ENCODE measurements at places on chromosomes 11 and 22.

GRCh38 chr11:119716582-119717498 lies 12.2 kb downstream of the NECTIN1 start:
- no peak for DNase-seq

- DNase-seq = no peak
Measured at GRCh38 chr11:96748639-96749370, 359.0 kb downstream of the JRKL start.

- DNase-seq = no peak
Measured at GRCh38 chr11:34315394-34315793, 42.4 kb downstream of the ABTB2 start.

DNA sequence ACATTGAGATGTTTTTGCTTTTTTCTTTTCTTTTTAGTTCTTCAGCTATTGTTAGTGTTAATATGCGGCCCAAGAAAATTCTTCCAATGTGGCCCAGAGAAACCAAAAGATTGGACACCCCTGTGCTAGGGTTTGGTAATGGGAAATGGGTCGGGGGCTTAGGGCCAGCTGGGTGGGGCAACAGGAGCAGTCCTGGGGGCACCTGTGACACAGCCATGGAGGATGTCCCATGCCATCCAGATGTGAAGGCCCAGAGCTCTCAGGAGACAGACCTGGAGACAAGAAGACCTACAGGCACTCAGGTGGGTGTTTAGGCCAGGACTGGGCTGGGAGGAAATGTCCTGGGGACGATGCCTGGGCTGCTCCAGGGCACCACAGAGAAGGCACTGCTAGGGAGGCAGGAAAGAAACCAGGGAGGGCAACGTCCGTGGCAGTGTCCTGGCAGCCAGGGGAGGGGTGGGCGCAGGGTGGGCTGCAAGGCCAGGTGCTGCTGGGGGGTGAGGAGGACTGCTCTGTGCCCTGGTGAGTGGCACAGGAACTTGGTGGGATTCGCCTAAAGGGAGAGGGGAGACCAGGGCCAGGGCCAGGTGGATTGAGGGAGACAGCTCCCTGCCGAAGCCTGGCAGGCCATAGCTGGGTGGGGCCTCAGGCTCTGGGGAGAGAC lies 21.4 kb downstream of the RELT start:
- no peak for DNase-seq

DNA sequence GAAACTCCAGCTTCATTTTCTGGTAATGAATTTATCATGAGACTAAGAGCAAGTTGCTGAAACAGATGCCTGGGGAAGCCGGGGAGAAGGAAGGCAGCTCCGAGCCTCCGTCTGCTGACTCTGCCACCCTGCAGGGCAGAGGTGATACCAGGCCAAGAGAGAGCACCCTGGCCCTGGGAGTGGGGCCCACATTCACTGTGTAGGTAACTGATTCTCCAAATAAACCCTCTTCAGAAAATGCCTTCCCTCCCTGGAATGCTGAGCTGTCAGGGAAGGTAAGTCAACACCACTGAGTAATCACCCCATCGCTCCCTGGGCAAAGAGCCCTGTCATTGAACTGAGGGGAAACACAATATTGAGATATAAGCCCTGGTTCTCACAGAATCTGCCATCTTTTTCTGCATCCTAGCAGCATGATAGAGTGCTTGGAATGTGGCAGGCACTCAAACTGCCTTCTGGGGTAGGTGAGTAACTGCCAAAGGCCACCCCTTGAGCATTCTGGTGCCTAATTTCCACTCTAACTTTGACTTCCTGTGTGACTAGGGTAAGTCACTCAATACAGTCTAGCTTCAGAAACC lies 147.6 kb downstream of the SPATA19 start:
- no peak for DNase-seq

DNA sequence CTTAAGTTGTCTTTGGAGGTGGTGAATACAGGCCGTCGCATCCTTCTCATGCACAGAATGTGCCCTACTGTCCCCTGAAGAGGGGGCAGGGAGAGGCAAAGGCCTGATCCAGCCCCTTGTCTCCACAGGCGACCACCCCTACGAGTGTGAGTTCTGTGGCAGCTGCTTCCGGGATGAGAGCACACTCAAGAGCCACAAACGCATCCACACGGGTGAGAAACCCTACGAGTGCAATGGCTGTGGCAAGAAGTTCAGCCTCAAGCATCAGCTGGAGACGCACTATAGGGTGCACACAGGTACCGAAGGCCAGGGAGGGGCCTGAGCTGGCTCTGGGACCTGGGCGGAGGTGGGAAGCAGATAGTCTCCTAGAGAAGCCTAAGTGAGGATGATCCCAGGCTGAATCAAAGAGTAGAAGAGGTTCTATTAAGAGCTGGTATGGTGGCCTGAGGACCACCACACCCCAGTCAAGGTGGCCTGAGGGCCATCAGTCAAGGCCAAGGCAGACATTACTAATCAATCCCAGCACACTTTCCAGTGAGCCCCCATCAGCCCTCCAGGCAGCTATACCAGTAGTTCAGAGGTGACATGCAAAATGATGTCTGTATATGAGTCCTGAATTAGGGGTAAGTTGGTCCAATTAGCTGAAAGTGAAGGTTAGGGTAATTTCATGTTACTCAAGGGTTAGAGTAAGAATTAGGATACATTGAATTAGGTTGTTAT lies 49.0 kb upstream of the NNMT start:
- DNase-seq = no peak

DNA sequence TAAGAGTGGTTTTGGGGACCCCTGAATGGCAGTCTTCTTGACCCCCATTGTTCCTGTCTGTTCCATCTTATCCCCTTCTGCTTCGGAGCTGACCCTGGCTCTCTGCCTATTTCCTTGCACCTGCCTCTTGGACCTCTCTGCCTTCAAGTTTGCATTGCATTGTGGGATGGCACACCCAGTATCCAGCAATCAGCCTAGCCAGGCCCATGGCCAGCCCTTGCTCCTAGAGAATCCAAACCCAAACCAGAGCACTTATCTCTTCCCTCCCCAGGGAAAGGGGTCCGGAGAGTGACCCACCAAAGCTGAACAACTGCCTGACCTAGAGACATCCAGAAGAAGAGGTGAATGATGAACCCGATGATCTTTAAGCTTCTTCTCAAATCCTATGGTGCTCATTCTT lies 607.3 kb upstream of the CADM1 start:
- no peak for DNase-seq

DNA sequence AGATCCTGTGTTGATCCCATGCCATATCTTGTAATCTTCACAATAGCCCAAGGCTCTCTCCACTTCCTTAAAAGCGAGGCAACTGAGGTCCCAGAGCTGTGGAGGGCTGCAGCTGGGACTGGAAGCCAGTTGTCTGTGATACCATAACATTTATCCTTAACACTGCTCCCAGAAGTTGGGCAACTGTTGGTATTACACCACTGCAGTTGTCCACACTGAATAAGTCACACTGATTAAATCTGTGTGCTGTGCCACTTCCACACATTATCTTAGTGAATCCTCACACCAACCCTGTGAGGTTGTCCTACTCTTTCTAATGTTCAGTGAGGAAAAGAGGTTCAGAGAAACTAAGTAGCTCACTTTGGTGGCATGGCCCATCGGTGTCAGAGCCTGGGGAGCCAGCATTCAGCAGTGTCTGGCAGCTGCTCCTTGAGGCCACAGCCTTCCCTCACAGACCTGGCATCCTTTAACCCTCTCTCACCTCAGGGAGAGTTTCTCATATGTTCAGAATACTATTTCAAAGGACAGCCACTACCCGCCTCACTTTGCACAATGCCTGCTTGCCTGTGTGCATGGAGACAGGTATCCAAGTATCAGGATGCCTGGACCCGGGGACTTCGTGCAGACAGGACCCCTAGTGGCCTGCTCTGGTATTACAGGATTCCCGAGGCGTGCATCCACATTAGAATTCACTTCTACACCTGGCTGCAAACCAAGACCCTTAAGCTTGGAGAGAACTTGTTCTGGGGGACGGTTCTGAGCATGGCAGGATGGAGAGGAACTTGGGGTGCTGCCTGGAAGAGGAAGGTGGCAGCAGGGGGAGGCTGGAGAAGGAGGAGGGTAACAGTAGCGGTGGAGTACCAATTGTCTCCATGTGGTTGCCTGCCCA lies 221.9 kb upstream of the TBCEL start:
- peak; percentile 14 for DNase-seq

DNA sequence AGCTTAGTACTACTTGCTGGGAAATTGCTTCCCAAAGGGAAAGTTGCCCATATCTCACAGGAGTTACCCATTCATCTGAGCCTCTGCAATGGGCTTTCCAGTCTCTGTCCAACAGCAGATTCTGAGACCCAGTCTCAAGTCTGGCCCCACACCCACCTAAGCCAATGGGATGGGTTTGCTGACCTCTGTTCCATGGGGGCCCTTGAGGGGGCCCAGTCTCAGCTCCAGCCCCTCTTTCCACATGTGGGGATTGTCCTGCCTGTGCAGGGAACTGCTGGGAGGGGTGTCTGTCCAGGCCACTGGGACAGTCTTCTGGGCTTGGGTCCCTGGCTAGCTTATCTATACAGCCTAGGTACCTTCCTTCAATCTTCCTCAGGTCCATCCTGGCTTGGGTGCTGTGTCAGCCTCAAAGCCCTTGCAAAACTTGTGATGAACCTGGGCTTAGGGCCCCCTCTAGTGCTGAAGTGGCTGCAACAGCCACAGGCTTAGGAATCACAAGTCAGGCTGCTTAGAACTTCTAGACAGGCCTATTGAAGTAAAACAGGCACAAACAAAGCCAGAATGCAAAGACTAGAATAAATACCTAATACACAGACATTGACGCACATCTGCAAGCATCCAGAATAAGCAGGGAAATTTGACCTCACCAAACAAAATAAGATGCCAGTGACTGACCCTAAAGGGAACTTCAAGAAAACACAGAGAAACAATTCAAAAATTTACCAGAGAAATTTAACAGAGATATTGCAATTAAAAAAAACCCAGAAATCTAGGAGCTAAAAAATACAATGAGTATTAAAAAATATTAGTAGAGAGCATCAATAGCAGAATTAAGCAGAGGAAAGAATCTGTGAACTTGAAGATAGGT lies 11.7 kb upstream of the PATL1 start:
- peak; percentile 43 for DNase-seq

GRCh38 chr11:86686531-86686930 lies 14.1 kb upstream of the ME3 start:
- DNase-seq = no peak

DNA sequence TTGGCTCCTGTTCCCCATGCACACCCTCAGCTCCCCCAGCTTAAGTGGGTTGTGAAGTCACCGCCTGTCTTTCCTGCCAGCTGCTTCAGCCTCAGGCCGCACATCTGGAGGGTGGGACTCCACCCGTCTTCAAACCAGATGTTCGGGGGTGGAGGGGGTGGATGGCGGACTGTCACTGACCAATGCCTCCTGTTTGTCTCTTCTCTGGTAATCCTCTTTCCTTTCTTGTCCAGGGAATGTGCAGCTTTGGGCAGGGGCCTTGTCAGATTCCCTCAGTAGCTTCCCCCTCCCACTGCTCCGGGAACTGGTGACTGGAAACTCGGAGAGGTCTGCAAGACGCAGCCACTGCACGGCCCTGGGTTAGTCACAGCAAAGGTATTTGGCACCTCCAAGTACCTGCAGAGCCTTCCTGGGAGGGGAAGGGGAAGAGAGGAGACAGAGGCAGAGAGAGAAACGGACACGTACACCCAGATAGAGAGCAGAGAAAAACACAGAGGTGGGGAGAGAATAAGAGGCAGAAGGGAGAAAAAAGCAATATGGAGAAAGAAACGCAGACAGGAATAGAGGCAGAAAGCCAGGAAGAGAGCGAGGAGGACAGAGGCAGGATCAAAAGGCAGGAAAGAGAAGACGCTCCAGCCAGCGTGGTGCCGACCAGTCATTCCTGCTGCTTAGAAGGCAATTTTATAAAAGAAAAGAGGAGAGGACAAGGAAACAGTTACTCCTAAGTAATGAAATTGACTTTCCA lies 56.1 kb upstream of the TIMP3 start:
- DNase-seq = peak; percentile 52

DNA sequence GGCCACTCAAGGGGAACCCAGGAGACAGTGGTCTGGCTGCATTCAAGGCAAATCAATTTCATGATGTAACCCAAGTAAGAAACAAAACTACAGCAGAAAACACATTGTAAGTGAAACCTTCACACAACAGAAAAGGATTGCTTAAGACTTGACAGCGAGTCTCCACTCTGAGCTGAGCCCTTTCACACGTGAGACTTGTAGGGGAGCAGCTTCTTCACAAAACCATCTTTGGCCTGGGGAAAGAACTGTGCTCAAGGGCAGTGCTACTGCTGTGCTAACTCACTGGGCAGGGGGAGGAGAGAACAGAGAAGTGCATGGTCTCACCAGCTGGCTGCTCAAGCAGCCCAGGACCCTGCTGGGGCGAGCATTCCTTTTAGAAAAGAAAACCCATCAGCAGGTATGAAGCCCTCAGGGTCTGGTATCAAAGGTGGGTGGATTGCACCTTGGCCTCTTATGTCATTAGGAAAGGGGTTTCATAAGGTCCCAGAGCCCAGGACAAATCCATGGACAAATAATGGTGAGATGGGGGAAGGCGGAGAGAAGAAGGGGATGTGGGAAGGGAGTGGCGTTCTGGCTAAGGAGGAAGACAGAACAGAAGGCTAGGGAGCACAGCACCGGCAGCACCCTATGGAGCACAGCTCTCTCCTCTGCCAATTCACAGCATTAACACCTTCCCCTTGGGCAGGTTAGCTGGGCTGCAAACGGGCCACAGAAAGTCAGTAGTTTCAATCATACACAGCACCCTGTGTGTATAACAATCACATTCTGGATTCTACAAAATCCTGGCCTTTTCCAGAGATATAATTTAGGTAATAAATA lies 20.6 kb upstream of the RAPSN start:
- DNase-seq = no peak

DNA sequence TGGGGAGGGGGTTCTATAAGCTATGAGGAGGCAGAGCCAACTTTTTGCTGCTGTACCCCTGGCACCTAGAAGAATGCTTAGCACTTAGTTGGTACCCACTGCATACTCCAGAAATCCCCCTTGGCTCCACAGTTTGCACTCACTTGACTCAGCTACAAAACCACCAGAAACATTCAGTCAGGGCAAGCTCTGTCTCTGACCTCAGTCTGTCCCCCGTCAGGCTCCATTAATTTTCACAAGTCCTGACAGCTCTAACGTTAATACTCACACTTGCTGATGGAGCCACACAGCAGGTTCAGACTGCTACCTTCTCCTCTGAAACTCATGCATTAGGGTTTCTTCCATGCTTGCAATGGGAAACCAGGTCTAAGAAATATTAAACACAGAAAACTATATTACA lies 81.7 kb downstream of the MPPED2 start:
- no peak for DNase-seq

GRCh38 chr11:64447831-64448598 lies 89.1 kb downstream of the RPS6KA4 start:
- no peak for DNase-seq

All from retinal pigment epithelial cell (primary cell).